Bone marrow (tissue), 2 donors: ENCODE measurements at places on chromosomes 5 and 9.

GRCh38 chr5:146778795-146779194 is 99.8 kb downstream of the PPP2R2B start:
- no peak for DNase-seq

- DNase-seq = no peak
Measured at GRCh38 chr5:4142842-4143241, 547.2 kb downstream of the IRX1 start.

- no peak for DNase-seq
Measured at GRCh38 chr5:3339798-3340115, 255.9 kb upstream of the IRX1 start.

GRCh38 chr9:68953771-68954170 is 60.1 kb downstream of the PRKACG start:
- DNase-seq = no peak

- no peak for DNase-seq
Measured at GRCh38 chr9:127724012-127724411, 8.1 kb downstream of the TTC16 start.

- DNase-seq = no peak
Measured at GRCh38 chr5:166977911-166978422, 1313.5 kb upstream of the WWC1 start.

DNA sequence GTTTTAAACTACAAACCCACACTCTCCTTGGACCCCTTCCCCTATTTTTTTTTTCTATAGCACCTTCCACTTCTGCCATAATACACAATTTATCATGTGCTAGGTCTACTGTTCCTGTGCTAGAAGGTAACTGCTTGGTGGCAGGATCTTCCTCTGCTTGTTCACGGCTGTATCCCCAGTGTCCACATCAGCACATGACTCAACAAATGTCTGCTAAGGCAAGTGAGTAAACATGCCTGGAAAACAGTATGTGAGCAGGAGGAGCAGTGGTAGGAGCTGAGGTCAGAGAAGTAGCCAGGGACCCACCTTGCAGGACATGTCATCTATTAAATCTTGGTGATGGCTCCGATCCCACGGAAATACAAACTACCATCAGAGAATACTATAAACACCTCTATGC is 79.4 kb downstream of the AUH start:
- no peak for DNase-seq

DNA sequence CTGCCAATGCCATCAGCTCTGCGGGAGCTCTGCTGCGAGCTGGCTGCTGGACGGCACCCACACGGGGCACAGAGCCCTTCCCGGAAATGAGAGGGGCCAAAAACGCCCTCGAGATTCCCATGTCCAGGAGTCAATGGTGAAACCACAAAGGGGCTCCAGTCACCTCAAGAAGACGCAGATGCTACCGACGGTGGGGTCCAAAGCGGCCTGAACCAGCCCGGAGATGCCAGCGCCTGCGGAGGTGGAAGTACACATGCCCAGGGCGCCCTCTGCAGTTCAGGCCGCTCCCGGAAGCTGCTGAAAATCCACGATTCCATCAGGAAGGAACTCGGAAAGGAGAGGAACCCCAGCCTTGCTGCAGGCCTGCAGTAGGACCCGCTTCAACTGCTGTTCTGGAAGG is 82.4 kb upstream of the SELENOP start:
- DNase-seq = no peak

DNA sequence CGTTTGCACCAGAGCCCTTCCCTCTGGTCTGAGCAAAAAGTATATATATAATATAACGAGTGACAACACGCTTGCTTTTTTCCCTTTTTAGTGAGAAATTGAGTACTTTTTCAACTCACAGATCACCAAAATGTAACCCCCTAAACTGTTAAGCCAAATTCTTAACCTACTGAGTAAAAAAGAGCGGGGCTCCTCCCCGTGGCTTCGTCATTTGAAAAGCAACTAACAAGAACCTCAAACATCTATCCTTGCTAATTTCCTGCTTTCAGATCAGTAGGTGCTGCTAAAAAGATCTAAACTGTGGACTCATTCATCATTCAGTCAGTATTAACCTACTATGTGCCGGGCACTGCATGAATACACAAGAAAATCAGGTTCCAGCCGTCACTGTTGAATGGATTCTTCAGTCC is 1.0 kb upstream of the PTBP3 start:
- no peak for DNase-seq

DNA sequence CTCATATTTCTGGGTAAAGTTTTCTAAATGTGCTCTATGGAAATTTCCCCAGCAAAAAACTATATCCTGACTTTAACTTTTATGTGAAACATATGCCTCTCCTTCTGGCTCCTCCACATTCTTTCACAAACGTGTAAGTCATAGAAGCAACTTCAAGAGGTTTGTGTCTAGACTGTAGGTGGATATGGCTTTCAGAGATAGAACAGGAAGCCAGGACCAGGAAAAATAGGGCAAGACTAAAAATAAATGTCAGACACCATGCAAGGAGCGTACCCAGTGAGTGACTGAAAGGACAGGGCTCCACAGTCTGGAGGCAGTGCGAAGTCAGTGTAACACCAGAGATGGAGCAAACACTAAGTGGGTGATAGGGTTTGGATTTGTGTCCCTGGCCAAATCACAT is 240.7 kb downstream of the COX7C start:
- no peak for DNase-seq

DNA sequence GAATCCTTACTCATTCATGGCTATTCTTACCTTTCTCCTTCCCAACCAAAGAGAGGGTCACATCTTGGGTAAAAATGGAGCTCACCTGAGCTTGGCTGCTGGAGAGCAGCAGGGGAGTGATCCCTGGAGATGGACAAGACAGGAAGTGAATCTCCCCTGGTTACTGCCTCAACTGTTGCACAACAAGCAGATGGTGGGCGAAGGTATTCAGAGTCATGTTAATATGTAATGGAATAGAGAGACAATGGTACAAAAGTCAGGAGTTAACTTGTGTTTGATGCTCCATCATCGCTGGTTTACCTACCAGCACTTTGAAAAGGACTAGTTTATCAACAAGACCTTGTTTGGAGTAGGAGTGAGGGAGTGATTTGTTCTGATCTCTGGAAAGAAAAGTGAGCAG is 13.0 kb upstream of the PLPP1 start:
- no peak for DNase-seq

DNA sequence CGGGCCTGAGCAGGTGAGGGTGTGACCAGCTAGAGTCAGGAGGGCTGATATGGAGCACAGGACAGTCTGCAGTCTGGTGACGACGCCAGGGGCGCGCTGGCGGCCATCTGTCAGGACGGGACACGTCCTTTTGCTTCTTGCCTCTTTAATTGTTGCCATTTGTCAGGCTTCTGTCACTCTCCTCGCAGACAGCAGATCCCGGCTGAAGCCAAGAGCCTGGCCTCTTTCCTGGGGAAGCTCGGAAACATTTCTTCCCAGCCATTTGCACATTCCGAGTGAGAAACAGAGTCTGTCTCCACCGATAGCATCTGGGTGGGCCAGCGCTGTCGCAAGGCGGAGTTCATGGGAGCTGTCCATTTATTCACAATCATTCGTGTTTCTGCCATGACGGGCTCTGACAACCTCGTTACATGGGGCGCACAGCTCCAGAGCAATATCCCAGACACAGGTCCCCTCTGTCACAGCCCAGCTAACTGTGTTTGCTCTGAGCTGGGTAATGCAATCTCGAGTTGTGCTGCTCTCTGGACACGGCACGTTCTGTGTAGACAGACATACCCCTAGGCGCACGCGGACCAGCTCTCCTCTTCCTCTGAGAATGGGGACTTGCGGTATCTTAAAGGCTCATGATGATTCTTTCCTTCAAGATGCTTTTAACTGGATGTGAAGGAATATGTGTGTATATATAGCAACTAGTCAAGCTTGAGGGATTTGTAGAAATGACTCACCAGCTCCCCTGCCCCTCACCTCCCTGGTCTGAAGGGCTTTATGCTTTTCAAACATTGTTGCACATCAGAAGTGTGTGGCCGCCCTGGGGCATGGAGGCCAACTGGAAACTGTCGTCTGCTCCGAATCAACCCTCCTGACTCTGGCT is 105.3 kb upstream of the FCN2 start:
- DNase-seq = no peak

DNA sequence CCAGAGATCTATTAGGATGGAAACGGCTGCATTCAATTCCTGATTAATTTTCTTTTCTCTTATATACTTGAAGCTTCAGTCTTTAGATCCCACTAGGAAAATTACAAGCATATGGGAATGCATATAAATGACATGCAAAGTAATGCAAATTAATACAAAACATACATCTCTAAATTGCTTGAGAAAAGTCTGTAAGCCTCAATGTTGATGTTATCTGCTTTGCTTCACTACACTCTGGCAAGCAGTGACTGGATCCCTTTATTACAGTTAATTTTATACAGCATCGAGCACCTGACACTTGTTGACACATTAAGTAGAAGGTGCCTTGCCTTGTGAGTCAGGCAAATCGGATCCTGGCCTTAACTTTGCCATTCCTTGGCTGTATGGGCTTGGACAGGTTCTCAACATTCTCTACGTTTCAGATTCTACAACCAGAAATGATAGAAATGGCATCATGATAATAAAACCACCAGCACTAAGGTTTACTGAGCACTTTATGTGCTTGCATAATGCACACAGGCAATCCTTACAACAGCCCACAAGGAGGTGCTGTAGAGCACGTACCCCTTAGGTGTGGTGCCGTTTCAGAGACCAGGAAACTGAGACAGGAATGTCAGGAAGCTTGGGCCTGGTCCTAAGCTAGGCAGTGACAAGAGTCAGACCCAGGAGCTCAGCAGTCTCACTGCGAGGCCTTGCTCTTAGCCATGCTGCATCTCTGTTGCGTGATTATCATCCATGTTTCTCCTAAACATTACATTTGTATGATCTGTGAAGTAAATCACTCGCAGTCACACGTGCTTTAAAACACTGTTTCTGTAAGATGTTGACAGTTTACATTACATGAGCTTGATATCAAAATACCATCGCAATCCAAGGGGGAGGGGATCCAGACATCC is 2.7 kb downstream of the GCNT4 start:
- DNase-seq = no peak

DNA sequence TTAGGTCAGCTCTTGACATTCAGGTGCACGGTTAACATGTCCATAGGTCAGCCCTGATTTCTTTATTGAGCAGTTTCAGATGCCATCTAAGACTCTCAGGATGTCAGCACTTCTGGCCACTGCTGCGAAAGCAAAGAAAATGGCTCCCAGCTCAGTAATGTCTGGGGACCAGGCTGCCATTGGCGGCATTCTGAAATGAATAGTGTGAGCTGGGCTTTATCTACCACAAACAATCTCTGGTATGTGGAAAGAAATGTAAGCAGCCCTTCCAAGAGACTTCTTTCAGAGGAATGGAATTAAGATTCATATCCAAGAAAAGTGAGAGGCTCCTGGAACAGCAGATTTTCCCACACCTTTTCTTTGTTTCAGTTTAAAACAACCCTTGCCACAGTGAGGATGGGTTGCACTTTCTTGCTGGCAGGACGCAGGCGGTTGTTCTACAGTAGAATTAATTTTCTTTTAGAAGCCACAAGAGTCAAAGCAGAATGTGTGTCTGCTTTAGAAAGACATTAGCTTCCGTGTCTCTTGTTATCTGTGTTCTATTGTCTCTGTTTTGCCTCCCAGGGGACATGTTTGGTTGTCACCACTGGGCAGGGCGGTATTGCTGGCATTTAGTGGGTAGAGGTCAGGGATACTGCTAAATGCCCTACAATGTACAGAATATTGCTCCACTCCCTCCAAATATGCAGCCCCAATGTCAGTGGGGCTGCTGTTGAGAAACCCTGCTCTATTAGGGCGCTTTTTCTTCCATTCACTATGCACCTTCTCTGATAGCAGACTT is 149.9 kb upstream of the ANKH start:
- no peak for DNase-seq

- no peak for DNase-seq
Measured at GRCh38 chr5:51156222-51156621, 227.0 kb upstream of the ISL1 start.

DNA sequence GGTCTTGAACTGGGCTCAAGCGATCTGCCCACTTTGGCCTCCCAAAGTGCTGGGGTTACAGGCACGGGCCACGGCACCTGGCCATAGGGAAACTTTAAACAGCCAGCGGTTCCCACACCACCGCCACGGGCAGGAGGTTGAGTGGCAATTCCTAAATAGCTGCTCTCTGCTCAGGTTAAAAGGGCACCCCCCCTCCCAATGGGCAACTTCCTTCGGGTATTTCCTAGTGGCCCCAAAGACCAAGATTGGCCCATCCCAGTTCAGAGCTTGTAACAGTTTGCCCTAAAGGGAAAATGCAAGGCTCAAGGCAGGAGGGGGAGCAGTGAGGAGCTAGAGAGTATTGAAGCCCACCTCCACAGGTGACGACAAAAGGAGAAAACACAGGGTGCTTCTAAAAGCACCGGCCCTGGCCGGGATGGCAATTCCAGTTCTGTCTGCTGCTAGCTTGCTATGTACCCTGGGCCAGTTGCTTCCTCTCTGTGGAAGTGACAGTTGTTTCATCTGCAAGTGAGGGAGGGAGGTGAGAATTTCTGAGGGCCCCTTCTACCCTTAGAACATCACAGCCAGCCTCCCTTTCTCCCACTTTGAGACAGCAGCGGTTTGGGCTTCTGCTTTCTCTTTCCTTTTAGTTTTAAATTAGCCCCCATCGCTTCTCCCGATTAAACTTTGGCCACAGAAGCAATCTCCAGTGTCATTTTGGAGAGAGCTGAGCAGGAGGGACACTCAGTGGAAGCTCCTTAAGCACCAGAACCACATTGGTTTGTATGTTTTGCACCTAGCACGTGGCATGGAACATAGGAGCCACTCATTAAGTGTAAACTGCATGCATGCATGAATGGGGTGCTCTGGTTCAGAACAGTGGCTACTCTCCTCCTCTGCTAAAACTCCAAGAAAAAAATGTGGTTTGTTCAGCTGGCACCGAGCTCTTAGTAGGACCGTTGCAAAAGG is 17.3 kb upstream of the TNIP1 start:
- DNase-seq = peak; percentile 68

DNA sequence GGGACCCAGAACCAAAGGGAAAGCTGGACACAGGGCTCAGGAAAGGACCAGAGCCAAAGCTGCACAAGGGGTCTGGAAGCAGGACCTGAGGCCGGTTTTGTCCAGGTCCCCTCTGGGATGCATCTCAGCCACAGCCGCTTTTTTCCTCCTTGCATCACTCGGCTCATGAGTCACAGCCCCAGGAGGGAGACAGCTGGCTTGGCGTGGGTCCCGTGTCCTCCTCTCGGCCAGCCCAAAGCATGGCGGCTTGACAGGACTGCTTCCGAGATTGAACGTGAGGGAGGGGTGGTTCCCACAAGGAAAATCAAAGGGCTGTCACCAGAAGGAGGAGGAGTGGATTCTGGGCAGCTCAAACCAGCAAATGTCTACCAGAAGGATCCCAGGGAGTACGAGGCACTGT is 56.7 kb upstream of the CPLX2 start:
- no peak for DNase-seq

- no peak for DNase-seq
Measured at GRCh38 chr9:122477346-122477745, 380 bp downstream of the OR1J1 start.

GRCh38 chr9:92359394-92359995 is 33.7 kb downstream of the CENPP start:
- DNase-seq = no peak

GRCh38 chr9:130555968-130556367 is 23.4 kb upstream of the FUBP3 start:
- no peak for DNase-seq
